NCI-H2227 treated with DMSO at 0.1 percent for 48 hours (cell line): ENCODE measurements at places on chromosomes 7 and 10.

GRCh38 chr7:121113288-121113687 is 124.8 kb downstream of the CPED1 start:
- DNase-seq: no peak

- no peak for DNase-seq
Measured at GRCh38 chr7:40288827-40289226, 154.0 kb downstream of the SUGCT start.

- no peak for DNase-seq
Measured at GRCh38 chr10:113979409-113979808, 64.3 kb upstream of the ADRB1 start.

DNA sequence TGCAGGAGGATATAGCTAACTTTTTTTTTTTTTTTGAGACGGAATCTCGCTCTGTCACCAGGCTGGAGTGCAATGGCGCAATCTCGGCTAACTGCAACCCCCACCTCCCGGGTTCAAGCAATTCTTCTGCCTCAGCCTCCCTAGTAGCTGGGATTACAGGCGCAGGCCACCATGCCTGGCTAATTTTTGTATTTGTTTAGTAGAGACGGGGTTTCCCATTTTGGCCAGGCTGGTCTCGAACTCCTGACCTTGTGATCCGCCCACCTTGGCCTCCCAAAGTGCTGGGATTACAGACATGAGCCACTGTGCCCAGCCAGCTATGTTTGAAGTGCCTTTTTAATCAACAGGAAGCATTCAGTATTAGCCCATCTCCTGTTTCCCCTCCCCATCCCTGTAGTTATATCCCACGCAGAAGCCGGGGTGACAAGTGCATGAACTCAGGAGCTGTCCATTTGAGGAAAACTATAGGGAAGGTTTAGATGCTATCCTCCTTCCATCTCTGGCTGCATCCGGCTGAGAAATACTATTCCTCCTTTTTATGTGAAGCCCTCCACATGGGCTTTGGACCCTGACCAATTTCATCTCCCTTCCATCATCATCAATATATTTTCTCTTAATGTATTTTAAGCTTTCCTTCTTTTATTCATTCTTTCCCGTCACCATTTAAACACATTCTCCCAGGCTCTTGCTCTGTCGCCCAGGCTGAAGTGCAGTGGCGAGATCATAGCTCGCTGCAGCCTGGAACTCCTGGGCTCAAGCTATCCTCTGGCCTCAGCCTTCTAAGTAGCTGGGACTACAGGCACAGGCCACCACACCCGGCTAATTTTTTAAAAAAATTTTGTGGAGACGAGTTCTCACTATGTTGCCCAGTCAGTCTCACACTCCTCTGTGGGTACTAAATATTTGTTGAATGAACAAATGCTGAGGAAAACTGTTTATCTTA is 1.3 kb upstream of the POT1 start:
- DNase-seq: no peak

DNA sequence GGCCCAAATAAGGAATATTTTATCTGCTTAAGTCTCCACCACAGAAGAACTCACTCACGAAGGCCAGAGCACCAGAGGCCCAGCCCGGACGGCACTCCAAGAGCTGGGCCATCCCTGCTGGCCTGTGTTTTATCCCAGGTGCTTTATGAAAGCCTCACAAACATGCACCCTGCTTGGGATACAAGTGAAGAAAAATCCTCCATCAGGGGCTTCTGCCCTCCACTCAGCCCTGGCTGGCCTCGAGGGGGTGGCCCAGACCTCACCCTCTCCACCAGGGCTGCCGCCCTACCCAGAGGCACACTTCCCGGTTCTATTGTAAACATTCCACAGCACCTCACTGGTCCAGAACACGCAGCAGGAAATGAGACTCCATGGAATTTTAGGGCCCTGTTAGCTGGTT is 19.8 kb upstream of the DNAAF5 start:
- DNase-seq: no peak

DNA sequence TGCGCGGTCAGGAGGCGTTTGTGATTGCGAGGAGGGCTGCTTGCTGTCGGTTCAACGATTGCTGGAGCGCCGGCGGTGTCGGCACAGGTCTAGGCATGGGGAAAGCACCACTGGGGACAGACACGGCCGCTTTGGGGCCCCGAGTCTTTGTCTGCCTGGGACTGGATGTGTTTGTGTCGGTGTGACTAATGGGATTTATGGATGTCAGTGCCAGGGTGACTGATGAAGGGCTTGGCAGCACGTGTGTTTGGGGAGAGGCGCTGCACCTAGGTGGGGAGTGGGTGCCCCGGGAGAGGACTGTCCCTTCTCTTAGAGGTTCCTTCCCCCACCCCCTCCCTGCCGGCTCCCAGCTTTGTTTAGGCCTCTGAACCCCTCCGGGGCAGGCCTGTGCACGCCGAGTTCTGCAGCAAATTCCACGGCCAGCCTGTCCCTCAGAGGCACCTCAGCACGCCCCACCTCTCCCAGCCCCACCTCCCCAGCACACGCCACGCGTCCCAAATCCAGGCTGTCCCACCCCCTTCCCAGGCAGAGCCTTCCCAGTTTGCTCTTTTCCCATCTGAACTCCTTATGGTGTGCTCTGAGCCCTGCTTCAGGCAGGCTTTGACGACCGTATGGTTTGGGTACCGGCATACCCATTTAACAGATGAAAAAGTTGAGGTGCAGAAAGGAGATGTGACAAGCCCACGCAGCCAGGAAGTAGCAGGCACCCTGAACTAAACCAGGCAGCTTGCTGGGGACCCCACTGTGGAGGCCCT is 6.4 kb upstream of the TNRC18 start:
- DNase-seq: peak; percentile 34

GRCh38 chr7:35869810-35870209 is 69.0 kb downstream of the SEPTIN7 start:
- no peak for DNase-seq

- no peak for DNase-seq
Measured at GRCh38 chr10:24435374-24435773, 226.4 kb downstream of the KIAA1217 start.

DNA sequence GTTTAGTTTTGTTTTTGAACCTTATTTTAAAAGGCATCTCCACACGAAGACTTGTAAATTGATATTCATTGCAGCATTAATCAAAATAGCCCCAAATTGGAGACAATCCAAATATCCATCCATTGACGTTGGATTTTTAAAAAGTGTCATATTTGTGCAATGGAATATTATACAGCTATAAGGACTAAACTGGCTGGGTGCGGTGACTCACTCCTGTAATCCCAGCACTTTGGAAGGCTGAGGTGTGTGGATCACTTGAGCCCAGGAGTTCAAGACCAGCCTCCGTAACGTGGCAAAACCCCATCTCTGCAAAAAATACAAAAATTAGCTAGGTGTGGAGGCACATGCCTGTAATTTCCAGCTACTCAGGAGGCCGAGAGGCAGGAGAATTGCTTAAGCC is 35.1 kb downstream of the XRCC2 start:
- DNase-seq: no peak

GRCh38 chr10:19426034-19426433 is 377.4 kb downstream of the MALRD1 start:
- no peak for DNase-seq

DNA sequence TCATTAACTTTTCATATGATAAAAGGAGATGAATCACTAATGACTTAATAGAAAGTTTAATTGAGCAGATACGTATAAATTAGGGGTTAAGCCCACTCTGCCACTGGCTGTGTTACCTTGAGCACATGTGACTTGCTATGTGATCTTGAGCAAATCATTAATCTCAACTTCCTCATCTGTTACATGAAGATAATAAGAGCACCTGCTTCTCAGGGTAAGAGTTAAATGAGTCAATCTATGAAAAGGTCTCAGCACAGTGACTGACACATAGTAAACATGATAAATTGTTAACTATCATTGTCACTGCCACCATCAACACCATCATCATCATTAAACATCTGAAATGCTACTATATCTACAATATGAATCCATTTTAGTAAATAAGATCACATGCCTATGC is 110.8 kb downstream of the TPK1 start:
- no peak for DNase-seq
